CD4-positive, alpha-beta T cell treated with Interferon gamma for 1 hour (primary cell): ENCODE measurements at places on chromosomes 2 and 18.

- no peak for DNase-seq
These were observed 55.6 kb downstream of the MTX2 start for GRCh38 chr2:176324862-176325261.

DNA sequence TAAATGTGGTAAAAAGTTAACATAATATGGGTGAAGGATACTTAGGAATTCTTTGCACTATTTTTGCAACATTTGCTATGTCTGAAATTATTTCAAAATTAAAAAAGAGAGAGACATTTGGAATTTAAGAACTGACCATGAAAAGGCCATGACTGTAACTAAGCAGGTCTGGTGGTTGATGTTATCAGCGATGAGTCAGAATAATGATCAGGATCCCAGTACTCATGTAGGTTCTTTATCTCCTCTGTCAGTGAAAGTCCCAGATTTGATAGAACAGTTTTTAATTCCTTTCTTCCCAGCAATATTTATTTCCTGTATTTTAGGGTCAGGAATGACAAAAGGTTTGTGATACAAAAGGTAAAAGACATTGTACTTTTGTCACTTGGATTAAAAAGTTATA, 242.4 kb upstream of the ZNF521 start:
- no peak for DNase-seq

DNA sequence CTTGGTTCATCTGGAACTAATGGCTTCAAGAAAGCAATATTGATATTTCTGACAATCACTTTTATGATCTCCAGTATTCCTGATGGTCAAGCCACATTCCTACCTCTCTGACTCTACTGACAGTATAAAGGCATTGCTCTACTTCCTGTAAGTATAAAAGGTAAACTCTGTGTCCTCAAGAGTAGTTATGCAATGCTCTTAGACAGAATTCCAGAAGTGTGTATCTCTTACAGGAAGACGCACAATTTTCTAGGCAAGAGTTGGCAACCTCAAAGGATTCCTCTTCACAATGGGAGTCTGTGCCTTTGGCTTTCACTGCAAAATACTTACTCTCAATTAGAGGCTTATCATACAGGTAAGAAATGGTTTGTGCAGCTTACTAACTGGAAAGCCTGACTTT, 100.1 kb downstream of the THADA start:
- DNase-seq, result no peak

DNA sequence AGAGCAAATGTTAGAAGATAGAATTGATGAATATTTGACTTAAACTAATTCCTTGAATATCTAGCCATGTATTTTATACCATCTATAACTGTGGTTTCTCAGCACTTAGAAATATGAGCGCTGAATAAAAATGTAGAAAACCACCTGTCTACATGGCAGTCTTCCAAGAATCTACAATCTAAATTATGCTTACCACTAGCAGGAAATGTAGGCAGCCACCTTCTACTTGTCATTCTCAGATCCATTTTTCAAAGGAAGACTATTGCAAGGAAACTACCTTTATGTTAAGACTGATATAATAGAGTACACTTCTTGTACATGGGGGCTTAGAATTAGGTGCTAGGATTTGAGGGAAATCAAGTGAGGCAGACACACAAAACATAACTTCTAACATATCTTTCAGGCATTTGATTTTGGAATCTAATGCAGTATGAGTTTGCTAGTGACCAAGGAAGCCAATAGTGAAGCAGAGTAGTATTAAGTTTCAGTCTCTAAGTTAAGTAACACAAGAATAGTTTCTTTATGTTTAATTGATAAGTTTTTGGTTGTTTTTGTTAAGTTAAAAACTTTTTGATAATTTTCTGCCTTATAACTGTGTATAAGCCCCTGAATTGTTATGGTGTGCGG, 175.9 kb upstream of the ITGA4 start:
- DNase-seq, result no peak

DNA sequence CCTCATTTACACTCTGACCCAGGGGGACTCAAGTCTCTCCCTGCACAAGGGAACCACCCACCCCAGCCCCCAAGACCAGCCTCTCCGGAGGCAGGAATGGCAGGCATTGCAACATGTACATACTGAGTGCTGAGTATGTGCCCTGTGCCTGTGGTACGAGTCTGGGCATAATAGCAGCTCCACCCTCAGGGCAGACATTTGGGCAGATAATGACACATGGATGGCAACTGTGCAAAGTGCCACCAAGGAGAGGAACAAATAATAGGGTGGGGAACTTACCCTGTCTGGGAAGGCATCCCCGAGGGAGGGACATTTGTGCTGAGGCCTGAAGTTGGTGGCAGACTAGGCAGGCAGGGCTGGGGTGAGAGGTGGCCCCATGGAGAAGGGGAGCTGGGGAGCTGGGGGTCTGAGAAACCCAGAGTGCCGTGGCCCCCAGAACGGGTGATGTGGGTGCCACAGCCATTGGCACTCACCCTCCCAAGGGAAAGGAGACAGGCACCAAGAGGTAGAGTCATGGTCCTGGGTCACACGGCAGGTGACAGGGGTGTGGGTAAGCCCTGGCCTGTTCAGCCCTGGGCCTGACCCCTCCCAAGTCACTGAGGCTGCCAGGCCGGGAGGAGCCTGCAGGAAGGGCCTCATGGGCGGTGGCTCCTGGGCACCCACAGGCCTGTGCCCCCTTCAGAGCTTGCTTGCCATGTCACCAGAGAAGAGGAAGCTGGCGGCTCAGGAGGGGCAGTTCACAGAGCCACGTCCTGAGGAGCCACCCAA, 15.7 kb upstream of the GPR17 start:
- DNase-seq, result peak; percentile 31

- no peak for DNase-seq
These were observed 4.2 kb downstream of the UGGT1 start for GRCh38 chr2:128095201-128095600.

- no peak for DNase-seq
These were observed 16.6 kb downstream of the THAP4 start for GRCh38 chr2:241620419-241620769.

- peak; percentile 52 for DNase-seq
These were observed 26.0 kb downstream of the DGKD start for GRCh38 chr2:233380132-233380895.

DNA sequence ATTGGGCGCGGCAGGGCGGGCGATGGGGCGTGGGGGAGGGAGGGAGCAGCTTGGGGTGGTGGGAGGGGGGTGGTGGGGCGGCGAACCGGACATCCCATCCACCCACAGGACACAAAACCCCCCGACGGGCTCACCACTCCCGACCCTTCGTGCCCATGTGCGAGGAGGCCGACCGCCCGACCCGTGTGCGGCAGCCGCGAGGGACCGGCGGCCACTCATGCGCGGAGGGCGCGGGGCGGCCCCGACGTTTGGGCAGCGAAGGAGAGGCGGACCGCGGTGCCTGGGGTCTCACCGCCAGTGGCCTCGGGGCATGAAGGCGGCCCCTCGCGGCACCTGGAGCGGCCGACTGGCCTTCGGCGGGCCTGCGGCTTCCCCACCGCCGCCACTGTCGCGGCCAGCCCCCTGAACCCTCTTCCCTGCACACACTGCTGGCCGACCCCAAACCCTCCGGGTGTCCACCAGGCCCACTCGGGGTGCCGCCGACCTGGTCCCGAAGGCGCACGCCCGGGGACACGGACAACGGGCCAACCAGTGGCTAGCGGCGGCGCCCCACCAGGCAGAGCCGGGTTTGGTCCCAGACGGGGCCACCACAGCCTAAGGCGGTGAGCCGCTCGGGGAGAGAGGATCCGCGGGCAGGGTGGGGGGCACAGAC, 94.6 kb upstream of the ANKRD30BL start:
- DNase-seq, result no peak

GRCh38 chr18:79818036-79818435, 20.3 kb downstream of the KCNG2 start:
- no peak for DNase-seq

DNA sequence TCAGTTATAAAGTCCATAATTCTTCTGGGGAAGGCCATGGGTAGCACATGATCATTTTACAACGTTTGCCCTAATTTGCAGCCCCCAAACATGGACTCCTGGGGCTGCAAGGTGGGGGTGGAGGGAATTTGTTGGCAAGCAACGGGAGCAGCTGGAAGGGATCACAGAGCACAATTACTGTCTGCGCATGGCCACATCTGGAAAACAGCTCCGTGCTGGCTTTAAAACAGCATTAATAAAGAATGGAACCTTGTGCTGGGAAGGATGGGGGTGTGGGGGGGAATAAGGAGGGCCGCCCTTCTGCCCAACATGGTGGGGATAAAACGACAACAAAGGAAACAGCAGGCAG, 60.9 kb upstream of the SLC14A2 start:
- no peak for DNase-seq

GRCh38 chr18:34506198-34506597, 203.9 kb upstream of the DTNA start:
- DNase-seq, result no peak
